ENCODE measurements at places on chromosomes 13 and 19.

DNA sequence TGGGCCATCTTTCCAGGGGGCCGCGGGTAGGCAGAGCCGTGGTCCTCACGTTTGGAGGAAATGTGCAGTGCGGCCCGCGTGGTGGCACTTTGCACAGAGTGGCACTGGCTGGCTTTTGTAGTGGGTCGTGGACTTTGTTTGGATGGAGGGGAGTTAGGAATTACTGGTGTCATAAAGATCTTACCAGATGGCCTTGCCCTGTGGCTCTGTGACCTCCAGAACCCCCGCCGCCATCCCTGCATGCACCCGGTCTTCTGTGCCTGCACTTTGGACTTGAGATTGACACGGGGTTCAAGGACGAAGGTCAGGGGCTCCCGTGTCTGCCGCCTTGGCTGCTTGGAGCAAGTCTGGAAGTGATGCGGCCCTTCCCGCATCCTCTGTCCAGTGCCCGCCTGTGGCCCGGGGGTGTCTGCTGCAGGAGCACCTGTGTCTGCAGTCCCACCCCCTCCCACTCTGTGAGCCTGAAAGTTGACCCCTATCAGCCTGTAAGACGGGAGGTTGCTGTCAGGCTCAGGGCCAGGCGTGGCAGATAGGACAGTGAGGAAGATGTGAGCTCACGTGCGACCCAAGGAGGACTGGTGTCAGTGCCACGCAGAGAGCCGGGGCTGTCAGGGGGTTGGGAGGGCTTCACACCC, 2.2 kb downstream of the GNA11 start:
- DNase-seq: no peak

- DNase-seq: no peak
These were observed 538.4 kb upstream of the PCDH20 start for GRCh38 chr13:61954092-61954491.

DNA sequence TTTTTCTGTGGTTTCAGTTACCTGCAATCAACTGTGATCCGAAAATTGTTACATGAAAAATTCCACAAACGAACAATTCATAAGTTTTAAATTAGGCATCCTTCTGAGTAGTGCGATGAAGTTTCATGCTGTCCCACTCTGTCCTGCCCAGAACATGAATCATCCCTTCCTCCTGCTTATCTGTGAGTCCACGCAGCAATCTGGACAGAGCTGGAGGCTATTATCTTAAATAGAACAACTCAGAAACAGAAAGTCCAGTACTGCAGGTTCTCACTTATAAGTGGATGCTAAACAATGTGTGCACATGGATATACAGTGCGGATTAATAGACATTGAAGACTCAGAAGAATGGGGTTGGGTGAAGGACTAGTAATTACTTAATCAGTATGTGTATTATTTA, 583.7 kb upstream of the SPRY2 start:
- no peak for DNase-seq

- DNase-seq: no peak
These were observed 1.9 kb downstream of the HAS1 start for GRCh38 chr19:51721905-51722304.

GRCh38 chr13:41458187-41458760, 924 bp downstream of the RGCC start:
- DNase-seq: peak; percentile 30

DNA sequence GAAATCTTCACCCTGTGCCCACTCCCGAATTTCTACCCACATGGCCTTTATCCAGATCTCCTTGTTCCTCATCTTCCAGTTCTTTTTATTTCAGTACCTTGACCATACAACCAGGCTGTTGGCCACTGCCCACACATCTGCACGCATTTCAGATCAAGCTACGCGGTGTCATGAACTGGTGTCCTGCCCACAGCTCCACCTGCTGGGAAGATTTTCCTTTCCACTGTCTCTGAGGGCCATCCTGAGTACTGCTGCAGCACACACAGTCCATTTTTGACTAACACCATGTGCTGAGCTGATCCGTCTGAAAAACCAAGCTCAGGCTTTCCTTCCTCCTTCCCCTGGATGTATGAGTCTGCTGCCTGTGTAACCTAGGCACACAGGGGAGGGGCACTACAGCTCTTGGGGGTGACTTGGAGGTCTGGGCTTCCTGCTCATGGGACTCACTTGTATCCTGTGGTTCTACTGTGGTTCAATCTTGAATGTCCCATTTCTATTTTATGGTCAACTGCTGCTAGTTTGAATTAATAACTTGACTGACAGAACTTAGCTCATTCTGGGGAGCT, 71.9 kb downstream of the WASF3 start:
- DNase-seq: no peak

DNA sequence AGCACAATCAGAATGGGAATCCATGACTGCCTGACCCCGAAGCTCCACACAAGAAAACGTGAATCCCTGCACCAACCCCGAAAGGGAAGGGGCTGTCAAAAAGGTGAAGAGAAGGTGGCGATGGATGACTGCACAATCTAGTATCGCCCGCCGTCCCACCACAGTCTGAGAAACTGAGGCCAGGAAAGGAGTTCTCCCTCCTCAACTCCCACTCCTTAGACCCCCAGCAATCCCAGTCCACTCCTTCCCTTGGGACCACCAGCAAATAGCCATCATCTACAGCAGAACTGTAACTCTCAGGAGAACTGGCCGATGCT, 451 bp downstream of the NOSIP start:
- DNase-seq: no peak

GRCh38 chr13:106275446-106276032, 259.9 kb downstream of the EFNB2 start:
- no peak for DNase-seq

DNA sequence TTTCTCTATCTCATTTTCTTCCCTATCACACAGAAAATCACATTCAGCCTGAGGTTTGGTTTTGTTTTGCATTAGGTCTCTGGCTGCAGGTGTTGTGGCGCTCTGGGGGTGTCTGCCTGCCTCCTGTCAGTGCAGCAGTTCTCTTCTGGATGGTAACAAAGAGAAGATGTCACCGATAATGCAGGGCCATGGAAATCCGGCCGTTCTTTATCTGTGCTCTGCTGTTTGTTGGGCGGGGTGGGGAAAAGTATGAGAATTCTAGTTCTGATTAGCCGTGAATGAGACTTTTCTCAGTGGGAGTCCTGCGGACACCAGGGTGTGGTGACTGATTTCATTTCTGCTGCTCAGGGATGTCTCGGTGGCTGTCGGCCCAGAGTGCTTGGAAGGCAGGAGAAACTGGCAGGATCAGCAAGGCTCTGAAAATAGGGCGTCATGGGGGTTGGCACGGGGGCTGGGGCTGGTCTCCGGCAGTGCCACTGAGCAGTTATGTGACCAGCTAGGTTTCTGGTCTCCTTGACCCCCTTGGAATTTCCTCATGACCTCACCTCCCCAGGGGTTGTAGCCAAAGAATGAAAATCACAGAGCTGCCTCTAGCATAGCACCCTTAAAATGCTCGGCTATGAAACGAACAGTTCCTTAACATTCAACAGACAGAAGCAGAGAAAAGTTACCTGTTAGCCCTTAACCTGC, 5.0 kb downstream of the RNF113B start:
- no peak for DNase-seq

- DNase-seq: no peak
These were observed 10.4 kb downstream of the GJB2 start for GRCh38 chr13:20182231-20182846.

GRCh38 chr19:28966737-28967399, 246.1 kb downstream of the UQCRFS1 start:
- no peak for DNase-seq

GRCh38 chr13:94709001-94709834, 3.1 kb downstream of the SOX21 start:
- DNase-seq: no peak

DNA sequence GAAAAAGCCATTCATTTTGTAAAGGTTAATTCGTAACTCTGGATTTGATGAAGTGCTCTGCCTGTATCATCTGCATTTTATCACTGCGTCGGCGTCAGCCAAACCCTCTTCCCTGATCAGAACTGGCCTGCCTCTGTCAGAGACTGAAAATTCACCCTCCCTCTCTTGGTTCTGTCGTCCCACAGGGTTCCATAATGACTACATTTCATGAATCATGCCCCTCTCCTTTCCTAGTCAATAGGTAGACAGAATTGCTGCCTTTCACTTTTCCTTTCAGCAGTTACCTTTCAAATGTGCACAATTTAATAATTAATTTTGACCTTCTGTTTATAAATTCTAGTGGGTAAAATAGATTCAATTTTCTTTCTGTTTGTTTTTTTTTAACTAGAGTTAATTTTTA, 423.4 kb downstream of the RFC3 start:
- DNase-seq: no peak

- no peak for DNase-seq
These were observed 249.8 kb downstream of the DCLK1 start for GRCh38 chr13:35881360-35881759.

GRCh38 chr19:9937001-9937411, 691 bp upstream of the OLFM2 start:
- no peak for DNase-seq

DNA sequence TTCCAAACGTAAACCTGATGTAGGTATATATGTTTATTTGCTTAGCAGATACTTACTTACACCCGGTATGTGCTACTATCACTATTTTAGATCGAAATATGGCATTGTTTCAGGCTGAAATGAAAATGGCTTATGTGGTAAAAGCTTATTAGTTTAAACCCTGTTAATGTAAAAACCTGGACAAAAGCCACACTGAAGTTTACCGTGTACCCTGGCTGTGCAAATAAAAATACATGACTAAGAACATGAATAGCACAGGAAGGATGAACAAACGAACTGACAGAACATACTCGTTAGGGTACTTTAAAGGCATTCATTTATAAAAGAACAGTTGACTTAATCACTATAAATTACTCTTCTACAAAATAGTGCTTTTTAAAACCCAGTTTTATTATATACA, 6.6 kb downstream of the CLDN10 start:
- no peak for DNase-seq

DNA sequence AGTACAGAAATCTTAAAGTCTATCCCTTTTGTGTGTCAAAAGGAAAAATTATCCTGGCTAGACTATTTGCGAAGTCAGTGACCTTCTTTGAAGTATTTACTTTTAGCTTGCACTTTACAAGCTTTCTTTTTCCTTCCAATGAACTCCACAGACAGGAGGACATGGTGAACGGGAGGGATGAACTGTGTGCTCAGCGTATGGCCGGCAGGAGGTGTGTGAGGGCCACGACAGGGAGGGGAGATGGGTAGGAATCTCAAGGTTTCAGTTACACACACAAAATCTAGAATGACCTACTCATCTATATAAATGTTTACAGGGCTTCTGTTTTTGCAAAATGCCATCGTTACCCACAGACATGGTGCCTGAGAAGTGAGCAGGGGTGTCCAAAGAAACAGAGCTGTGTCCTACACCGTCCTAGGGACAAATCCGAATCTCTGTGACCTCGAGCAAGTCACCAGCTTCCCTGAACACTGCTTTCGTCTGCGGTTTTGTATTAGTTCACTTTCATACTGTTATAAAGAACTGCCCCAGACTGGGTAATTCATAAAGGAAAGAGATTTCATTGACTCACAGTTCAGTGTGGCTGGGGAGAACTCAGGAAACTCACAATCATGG, 537.2 kb downstream of the LIG4 start:
- DNase-seq: no peak

GRCh38 chr19:8890260-8890659, 58.1 kb downstream of the MBD3L1 start:
- DNase-seq: no peak

GRCh38 chr13:59680429-59681024, 483.2 kb downstream of the DIAPH3 start:
- DNase-seq: no peak

GRCh38 chr19:35000647-35001501, 751 bp downstream of the GRAMD1A start:
- no peak for DNase-seq

GRCh38 chr19:53161123-53161522, 2.3 kb upstream of the ZNF347 start:
- no peak for DNase-seq

- no peak for DNase-seq
These were observed 767.1 kb downstream of the UQCRFS1 start for GRCh38 chr19:28445826-28446225.

GRCh38 chr13:95245071-95245470, 56.2 kb downstream of the ABCC4 start:
- no peak for DNase-seq

DNA sequence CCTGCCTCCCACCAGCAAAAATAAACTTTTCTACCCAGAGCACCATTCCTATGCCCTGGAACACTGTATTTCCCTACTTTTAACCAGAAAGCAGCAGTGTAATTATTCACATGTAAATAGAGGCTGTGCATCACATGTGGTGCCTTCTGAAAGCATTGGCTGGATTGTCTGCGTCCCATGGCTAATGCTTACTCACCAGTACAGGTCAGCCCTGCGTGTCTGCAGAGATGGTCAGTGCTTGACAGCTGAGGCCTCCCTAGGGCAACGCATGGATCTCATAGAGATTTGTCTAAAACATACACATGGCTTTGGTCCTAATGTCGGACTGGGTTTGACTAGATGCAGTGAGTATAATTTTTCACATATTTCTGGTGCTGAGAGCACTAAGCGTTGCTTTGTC, 64.2 kb downstream of the DPY19L3 start:
- no peak for DNase-seq

DNA sequence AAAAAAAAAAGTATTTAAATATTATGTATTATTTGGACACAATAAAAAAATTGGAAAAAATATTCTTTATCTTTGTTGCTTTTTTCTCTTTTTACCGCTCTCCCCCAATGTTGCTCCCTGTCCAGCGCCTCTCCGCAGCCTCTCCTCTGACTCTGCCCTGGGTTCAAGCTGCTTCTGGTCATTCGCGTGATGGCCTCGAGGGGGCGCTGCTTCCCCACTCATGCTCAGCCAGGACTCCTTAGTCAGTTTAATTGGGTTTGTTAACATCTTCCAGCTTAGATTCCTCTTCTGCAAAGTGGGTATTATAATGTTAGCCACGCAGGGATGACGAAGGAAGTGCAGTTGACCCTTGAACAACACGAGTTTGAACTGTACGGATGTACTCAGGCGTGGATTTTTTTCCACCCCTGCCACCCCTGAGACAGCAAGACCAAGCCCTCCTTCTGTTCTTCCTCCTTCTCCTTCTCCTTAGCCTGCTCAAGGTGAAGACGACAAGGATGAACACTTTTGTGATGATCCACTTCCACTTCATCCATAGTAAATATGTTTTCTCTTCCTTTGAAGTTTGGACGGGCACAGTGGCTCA, 4.9 kb upstream of the NWD1 start:
- DNase-seq: no peak

DNA sequence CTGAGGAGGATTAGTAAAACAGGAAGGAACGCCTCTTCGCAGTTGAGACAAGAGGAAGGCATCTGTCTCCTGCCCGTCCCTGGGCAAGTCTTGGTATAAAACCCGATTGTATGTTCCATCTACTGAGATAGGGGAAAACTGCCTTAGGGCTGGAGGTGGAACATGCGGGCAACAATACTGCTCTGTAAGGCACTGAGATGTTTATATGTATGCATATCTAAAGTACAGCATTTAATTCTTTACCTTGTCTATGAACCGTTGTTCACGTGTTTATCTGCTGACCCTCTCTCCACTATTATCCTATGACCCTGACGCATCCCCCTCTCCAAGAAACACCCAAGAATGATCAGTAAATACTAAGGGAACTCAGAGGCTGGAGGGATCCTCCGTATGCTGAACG, 722 bp upstream of the TIMM50 start:
- no peak for DNase-seq

- DNase-seq: no peak
These were observed 574.8 kb downstream of the IRS2 start for GRCh38 chr13:109211616-109212015.
